ENCODE measurements at places on chromosomes 4 and X.

DNA sequence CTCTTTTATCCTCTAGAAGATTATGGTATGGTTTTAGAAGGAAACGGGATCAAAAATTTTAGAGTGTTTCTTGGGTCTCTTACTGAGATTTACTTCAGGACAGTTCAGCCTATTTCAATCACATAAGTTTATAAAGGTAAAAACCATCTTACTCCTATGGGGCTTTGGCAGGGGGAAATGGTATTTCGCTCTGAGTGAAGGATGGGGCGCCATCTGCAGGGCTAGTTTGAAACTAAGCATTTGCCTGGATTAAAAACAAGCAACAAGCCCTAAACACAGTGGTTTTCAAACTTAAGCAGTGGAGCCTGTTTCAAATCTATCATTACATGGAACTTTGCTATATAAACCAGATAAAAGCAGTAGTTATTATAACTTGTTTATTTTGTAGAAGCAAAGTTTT is 361.5 kb upstream of the FMR1 start:
- DNase-seq: peak; percentile 70

GRCh38 chr4:98517218-98518021 is 141.0 kb downstream of the TSPAN5 start:
- DNase-seq: no peak

- DNase-seq: no peak
These were observed 87.0 kb downstream of the EFNB1 start for GRCh38 chrX:68915778-68916177.

GRCh38 chr4:18635531-18635930 is 614.0 kb upstream of the LCORL start:
- DNase-seq: no peak

GRCh38 chrX:132015875-132016274 is 7.2 kb upstream of the STK26 start:
- DNase-seq: no peak

- DNase-seq: no peak
These were observed 263.5 kb upstream of the DKK2 start for GRCh38 chr4:107299646-107300045.

- no peak for DNase-seq
These were observed 29.1 kb upstream of the BCORL1 start for GRCh38 chrX:129953334-129953648.

- no peak for DNase-seq
These were observed 9.0 kb upstream of the HNRNPD start for GRCh38 chr4:82382751-82383150.

- no peak for DNase-seq
These were observed 856.3 kb downstream of the RPA4 start for GRCh38 chrX:97740044-97740443.

GRCh38 chrX:5306654-5307121 is 922.0 kb downstream of the NLGN4X start:
- DNase-seq: no peak

DNA sequence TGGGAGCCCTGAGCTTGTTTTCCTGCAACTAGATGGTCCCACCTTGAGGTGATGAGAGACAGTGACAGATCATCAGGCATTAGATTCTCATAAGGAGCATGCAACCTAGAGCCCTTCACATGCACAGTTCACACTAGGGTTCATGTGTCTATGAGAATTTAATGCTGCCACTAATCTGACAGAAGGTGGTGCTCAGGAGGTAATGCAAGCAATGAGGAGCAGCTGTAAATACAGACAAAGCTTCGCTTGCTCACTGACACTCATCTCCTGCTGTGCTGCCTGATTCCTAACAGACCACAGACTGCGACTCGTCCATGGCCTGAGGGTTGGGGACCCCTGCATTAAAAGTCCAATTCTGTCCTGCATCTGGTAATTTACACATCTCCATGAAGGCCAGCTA is 141.6 kb downstream of the KCNIP4 start:
- DNase-seq: no peak

- no peak for DNase-seq
These were observed 140.9 kb upstream of the HPGD start for GRCh38 chr4:174663216-174663615.

DNA sequence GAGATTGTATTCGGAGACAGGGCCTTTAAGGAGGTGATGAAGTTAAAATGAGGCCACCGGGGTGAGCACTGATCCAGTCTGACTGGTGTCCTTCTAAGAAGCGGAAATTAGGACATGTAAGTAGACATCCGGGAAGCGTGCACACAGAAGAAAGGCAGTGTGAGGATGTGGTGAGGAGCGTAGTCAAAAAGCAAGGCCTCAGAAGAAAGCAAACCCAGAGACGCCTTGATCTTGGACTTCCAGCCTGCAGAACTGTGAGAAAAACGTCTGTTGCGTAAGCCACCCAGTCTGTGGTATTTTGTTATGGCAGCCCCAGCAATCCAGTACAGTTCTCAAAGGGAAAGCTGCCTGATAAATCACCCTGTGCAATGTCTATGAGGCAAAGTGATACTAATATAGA is 153.5 kb downstream of the KCNIP4 start:
- DNase-seq: no peak

GRCh38 chr4:54513204-54513603 is 144.6 kb upstream of the KIT start:
- DNase-seq: no peak

DNA sequence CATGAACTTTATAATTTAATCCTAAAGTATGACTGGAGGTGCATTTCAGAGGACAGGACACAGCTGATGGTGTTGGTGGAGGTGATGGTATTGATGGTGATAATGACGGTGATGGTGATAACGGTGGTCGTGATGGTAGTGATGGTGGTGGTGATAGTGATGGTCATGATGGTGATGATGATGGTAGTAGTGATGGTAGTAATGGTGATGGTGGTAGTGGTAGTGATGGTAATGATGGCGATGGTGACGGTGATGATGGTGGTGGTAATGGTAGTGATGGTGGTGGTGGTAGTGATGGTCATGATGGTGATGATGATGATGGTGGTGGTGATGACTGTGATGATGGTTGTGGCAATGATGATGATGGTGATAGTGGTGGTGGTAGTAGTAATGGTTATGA is 40.4 kb downstream of the SLC2A9 start:
- no peak for DNase-seq

DNA sequence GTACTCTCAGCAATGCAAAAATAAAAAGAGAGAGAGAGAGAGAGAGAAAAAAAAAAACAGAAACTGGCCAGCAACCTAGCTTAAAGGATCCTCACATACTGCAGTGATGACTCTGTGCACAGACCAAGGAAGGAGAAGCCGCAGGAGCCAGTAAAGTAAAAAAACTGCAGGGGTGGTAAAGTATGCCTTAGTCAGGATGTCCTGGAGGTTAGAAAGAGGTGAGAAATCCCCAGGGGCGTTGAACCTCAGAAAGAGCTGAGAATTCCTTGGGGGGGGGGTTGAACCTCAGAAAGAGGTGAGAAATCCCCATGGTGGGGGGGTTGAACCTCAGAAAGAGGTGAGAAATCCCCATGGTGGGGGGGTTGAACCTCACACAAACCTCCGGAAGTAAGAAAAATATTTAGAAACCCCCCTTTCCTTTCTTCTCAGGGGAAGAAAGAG is 48.0 kb downstream of the MAGEA9 start:
- DNase-seq: peak; percentile 77

DNA sequence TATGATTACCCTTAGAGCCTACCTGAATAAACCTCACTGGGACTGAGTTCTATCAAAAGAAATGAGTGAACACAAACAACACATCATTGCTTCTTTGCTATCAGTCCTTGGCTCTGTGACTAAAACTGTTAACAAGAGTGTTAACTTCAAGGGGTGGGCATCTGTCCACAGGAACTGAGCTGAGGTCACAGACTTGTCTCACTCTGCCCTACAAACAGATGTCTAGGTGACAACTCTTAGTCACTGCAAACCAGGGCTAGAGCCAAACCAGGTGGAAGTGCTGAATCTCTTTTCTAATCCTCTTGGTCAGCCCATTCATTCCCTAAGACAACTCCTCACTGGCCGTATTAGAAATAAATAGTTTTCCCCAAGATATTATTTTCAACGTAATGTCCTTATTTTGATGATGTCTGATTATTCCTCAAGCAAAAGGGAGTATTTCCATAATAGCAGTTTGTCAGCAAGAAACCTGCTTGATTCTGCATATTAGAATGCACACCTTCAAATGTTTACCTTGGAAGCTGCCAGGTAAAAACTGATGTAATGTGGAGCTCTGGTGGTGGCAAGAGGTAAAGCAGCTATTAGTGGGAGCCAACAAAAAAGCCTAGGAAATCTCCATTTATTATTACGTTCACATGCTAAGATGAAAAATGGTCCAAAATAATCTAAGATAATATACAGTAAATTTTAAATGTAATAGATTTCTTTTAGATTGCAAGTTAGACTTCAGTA is 4.0 kb downstream of the COL25A1 start:
- DNase-seq: no peak

- DNase-seq: no peak
These were observed 589.1 kb downstream of the TRIML1 start for GRCh38 chr4:188728359-188728758.

DNA sequence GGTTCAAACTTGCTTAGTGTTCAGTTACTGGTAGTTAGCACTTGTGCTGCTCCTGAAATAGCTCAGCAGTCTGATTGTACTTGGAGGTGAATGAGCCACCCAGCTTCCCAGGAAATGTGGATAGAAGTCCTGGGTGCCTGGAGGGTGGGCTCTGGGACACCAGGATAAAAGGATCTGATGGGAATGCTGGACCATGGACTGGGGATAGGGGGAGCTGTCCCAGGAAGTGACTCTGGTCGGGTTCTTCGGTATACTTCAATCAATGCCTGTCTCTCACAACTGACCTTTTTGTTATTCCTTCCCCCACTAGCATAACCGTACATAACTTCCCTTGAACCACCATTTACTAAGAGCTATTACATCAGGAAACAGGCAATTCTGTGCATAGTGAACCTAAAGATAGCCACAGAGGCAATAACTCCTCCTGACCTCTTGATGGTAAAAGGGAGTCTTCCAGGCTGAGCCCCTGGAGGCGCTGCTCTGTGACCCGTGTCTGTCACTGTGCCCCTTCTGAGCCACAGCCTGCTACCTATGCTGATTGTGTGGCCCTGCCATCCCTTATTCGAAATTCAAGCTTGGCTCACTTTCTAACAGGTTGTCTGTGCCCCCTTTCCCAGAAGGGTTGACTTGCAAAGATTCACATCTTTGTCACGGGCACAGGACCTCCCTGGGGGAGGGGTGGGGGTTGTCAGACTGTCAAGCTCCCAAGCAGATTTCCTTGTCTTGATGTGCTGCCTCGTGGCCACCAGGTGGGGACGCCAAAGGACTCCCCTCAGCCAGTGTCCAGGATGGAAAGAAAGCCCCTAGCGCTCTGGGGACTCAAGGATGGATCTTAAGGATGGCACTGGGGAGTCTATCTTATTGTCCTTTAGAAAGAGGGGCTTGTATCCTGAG is 24.5 kb upstream of the WDR1 start:
- peak; percentile 47 for DNase-seq

DNA sequence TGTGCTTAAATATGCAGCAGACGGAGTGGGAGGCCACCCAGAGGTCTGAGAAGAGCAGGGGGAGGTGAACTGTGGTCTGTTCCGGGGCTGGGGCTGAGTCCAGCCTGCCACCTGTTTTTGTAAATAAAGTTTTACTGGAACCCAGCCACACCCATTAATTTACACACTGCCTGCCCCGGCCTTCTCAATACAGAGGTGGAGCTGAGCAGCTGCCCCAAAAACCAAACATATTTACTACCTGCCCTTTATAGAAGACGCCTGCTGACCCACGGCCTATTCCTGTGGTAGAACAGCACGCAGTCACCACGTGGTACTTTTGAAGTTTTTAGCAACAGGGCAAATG is 45.9 kb downstream of the FGFRL1 start:
- no peak for DNase-seq

GRCh38 chr4:119209077-119209476 is 3.4 kb upstream of the USP53 start:
- DNase-seq: no peak

- DNase-seq: no peak
These were observed 172.8 kb upstream of the CXCL13 start for GRCh38 chr4:77432717-77433417.

- DNase-seq: no peak
These were observed 492.1 kb upstream of the SMIM31 start for GRCh38 chr4:164261831-164262230.

DNA sequence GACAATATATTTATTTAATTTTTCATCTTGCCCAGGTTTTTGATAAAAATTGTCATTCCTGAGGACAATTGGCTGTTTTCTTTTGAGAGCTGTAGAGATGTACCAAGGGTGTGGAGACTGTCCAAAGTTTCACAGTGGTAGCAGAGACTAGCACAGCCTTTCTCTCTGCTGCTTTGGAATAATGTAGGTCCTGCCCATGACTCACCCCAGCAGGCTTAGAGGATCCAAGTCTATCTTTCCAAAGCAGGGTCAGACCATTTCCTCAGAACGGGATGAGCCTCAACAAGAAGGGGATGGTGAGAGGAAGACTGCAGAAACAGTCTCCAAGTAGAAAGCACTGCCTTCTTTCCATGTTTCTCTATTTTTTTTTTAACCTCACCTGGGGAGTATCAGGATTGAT is 131.5 kb upstream of the RPL34 start:
- no peak for DNase-seq

DNA sequence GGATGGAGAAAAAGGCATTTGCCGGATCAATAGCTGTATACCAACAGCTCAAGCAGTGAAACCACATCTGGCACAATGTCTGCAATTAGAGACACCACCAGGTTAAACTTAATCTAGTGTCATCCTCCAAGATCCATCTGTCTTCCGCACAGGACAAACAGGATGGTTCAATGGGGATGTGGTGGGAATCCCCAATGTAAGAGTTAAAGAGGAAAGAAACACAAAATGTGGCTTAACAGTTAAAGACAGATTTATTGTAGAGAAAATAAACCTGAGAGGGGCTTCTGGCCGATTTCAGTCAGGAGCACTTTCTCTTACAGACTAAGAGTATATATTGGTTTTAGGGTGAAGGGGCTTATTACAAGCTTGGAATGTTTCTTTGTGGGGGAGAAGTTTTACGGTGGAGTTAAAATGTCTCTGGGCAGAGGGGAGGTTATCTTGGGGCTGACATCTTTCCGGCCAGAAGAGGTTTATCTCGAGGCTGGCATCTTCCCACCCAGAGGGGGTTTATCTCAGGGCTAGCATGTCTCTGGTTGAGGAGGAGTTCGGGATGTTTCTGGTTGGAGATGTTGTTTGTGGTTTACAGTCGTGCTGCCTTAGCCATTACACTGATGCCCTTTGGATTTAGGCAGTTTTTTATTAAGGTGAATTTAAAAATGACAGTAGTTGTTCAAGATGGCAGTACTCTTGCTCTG is 61.7 kb downstream of the KANTR start:
- no peak for DNase-seq

DNA sequence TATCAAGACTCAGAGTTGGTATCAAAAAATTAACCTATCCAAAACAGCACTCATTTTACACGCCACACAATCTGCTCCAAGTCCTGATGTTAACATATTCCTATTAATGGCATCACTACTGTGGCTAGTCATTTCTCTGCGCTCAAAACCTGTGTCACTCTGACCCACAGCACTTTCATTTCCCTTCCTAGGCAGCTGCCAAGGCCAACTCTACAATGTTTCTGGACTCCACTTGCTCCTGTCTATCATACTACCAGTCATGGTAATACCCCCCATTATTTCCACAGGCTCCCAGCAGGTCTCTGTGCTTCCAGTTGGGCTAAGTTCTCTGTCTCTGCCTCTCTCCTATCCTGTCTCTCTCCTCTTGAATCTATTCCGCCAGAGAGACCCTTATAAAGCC is 323.6 kb downstream of the NR3C2 start:
- no peak for DNase-seq

- DNase-seq: no peak
These were observed 98.3 kb upstream of the CXXC4 start for GRCh38 chr4:104593019-104593418.
